ENCODE measurements at places on chromosomes 7 and 10.

DNA sequence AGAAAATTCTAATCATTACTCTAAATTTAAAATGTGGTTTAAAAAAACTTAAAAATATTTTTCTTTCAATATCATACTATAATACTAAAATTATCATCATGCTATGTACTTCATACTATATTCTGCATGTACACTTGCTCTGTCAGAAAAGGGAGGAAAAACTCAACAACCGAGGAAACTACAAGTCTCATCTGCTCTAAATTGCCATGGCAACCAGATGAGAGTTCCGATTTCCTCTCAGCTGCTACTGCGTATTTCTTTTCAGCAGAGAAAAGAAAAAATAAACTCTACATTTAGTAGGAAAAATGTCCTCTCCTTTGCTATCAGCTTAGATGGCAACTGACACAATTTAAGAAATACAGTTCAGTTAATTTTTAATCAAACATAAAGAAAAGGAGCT, 178.9 kb downstream of the SRPK2 start:
- no peak for DNase-seq

DNA sequence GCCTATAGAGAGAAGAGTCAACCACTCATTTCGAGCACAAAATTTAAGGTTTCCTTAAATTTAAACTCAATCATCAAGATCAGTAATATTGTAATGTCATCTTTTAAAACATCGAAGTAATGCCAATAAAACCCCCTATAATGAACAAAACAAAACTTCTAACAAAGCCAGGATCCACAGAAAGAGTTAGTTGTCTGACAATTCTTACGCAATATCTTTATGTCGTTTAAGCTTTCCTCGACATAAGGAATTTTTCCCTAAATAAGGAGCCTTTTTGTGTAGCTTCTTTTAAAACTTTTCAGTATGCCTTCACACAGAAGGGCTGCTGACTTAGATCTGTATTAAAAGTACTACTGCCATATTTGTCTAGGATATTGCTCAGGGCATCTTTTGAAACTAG, 7.5 kb downstream of the EBLN1 start:
- DNase-seq = no peak

DNA sequence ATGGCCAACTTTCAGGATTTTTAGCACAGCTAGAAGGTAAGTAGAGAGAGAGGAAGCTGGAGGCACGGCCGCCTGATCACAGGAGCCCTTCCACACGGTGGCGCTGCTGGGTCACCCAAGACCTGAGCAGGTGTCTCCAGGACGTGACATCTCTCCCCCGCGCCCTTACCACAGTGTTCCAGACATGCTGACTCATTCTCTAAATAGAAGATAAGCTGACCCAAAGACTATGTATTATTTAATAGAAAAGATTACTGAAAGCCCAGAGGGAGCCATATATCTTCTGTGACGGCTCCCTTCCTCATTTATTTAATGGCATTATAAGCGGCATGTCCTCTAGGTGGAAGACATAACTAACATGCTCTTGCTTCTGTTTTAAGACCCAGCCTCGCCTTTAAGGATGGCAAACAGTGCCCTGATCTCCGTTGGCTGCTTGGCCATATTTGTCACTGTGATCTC, 26.0 kb upstream of the MALSU1 start:
- DNase-seq = peak; percentile 53

DNA sequence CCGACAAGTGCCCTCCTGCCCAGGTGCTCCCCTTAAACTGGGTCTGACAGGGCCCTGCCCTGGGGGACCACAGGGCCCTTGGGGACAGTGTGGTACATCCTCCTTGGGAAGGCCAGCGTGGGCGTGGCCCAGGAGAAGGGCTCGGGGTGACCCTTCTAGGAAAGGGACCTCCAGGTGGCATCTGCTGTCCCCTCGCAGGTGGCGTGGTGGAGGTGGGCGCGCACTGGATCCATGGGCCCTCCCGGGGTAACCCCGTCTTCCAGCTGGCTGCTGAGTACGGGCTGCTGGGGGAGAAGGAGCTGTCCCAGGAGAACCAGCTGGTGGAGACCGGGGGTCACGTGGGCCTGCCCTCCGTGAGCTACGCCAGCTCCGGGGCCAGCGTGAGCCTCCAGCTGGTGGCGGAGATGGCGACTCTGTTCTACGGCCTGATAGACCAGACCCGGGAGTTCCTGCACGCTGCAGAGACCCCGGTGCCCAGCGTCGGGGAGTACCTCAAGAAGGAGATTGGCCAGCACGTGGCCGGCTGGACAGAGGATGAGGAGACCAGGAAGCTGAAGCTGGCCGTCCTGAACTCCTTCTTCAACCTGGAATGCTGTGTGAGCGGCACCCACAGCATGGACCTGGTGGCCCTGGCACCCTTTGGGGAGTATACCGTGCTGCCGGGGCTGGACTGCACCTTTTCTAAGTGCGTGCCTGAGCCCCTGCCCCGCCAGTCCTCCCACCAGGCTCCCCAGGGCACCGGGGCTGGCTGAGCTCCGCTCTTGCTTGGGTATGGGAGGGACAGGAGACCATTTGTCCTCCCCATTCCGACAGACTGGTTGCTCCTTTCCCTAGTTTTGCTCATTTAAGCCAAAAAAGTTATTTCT, 972 bp downstream of the PAOX start:
- DNase-seq = no peak

DNA sequence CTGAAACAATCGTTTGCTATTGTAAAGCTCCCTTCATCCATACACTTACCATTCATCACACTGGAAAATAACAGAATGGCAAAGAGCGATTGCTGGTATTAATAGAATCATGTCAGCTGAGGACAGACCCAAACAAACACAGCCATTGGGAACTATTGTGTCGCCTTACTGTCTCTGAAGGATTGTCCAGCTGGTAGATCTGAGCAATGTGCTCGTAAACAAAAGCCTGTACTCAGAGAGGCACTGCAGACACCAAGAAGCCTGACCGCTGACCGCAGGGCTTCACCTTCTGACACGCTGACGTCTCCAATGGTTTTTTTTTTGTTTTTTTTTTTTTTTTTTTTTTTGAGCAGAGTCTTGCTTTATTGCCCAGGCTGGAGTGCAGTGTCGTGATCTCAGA, 151.0 kb upstream of the FRMD4A start:
- DNase-seq = peak; percentile 58

- DNase-seq = no peak
These were observed 16.2 kb downstream of the SORBS1 start for GRCh38 chr10:95544783-95545500.

- no peak for DNase-seq
These were observed 414.1 kb upstream of the ETV1 start for GRCh38 chr7:14403587-14403986.

DNA sequence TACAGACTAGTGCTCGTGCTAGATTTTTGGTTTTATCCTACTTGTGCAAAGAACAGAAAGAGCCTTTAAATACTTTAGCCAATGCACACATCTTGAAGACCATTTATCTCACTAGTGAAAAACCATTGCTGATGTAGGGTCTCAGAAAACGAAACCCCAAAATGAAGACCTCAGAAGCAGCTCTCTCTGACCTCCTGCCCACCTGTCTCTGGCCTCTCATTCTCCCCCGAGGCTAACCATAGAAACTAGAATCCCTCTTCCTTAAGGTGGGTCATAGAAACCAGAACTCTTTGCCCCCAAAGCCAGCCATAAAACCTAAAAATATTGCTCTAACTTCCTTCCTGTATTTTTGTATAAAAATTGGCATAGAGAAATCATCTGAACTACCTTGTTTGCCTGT, 112.2 kb downstream of the KIF20B start:
- DNase-seq = no peak

DNA sequence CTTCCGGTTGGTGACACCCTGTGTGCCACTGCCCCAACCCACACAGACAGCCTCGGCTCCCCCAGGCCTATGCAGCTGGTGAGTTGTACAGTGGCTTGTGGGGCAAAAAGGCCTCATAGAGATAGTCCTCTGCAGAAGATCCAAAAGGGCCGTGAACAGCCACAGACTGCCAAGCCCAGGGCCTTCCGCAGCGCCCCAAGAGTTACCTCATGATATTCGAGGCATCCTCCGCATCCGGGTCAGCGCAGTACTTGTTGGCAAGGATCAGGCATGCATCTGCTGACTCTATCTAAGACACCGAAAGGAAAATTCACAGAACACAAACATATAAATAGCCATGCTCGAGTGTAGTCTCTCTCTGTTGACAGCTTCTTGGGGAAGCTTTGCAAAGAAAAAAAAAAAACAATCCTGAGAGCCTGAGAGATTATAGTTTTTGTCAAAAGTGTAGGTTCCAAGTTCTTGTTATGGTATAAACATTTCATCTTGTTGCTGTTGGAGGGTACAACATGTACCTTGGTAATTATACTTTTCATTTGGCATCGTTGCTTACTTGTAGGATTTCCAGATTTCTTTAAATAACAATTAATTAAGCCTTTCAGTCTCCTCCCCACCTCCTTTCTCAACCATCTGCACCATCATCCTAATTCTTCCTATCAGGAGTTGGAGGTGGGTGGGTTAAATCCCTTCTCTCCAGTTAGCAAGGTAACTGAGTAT, 553.0 kb downstream of the KCNMA1 start:
- peak; percentile 45 for DNase-seq

DNA sequence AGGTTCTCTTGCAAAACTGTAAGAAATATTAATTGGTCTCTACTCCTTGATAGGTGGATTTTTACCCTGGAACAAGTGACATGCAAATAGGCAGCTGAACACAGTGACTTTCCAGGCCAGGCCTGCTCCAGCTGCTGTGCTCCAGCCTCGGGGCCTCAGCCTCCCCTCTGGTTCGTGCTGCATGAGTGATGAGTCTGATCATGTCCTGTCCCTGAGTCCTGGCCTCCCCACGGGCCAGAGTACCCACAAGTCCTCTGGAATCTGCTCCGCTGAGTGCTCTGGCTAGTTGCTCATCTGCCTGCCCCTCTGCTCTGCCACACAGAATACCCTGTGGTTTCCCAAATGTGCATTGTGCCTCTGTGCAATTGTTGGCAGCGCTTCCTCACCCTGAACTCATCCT, 80.1 kb upstream of the PDZD8 start:
- no peak for DNase-seq

GRCh38 chr10:14947268-14947667, 6.6 kb downstream of the DCLRE1C start:
- no peak for DNase-seq

- no peak for DNase-seq
These were observed 149.8 kb downstream of the CCSER2 start for GRCh38 chr10:84478151-84478550.

DNA sequence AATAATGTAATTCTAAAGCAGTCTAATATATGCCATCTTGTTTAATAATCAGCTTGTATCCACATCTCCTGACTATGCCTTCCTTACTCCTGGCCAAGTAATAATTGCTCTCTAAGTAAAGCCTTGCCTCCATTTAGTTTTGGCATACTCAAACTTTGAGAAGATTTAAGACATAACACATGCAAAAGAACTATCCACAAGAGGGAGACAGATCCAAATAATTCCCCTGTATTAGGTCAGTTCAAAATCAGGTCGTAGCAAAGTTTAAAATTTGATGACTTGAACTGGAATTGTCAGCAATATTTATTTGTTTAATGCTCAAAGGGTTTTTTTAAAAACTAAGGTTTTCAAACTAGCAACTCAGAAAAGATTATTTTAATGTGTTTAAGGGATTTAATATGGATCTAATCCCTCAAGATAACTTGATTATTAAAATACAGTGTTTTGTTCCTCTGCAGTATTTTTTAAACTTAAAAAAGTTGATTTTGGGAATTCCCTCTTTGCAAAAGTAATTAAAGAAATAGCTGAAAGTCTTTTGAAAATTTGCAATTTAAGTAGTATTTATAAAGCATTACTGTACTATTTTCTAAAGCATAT, 95.3 kb downstream of the HDAC9 start:
- no peak for DNase-seq

DNA sequence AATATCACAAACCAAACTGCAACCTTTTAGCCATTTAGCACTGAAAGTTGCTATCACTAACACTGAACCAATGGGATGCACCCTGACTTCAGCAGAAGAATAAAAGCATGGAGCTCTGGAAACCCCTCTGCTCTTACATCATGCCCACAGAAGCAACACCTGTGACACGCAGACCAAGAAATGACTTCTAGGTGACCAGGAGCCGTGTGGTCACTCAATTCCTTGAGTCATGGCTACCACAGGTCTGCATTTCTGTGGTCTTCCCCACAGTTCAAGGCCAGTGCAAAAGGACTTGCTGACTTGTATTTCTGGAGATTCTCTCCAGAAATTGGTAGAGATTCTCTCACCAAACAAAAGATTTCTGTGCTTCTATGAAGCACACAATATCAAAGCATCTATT, 38.3 kb downstream of the NRCAM start:
- no peak for DNase-seq

- no peak for DNase-seq
These were observed 350.3 kb downstream of the GALNT17 start for GRCh38 chr7:71482284-71482683.

DNA sequence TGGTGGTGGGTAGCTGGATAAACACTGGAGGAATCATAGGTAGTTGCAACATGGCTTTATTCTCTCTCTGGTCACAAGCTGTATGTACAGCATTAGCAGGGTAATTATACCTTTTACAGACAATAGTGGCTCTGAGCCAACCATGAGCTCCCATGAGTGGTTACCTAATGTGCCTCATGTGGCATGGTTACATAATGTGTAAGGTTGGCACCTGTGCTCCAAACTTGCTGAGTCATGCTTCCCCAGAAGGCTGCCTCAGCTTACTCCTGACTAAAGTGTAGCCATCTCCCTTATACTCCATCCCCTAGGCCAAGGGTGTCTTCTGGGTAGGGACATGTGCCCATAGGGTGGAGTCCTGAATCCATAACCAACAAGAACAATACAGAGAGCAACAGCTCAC, 345.3 kb upstream of the SEMA3C start:
- no peak for DNase-seq

DNA sequence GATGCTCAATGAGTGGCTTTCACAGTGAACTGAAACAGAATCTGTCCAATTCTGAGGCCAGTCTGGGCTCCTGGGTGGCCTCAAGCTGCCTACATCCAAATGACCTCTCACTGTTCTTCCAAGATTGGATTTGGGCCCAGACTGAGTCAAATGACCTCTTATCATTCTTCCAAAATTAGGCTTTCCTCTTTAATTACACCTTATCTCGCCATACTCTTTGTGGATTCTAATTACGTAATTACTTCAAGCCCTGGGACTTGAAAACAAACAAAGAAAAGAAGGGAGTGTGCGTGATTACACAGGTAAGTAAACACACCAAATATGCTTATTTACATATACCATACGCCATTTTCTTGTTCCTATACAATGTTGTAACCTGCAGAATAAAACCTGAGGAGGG, 18.8 kb downstream of the SORBS1 start:
- DNase-seq = no peak

DNA sequence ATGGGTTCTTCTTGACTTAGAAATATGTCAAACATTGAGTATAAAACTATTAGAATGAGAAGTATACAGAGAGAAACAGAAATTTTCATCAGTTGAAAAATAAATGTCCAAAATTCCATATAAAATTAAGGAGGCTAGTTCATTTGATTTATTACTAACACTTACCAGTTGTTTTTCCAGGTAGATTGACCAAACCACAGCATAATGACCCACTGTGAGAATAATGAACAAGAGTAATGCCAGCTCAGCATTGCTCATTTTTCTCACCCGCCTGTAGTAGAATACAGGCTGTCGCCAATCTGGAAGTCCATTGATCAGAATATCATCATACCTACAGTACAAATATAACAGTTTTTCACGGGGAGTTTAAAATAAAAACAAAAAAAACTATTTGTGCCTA, 82.9 kb downstream of the DNAJC1 start:
- no peak for DNase-seq
